Heart right ventricle (tissue), 16 donors: ENCODE measurements at places on chromosomes 12 and 14. TPM values are rescaled to one million over a fixed set of nuclear protein-coding genes. Genes with fewer than 3 reads are reported as not detected.

CLEC2D gene
- 9.5 TPM for total RNA-seq

POTEM gene
- not detected for total RNA-seq

DEGS2 gene
- total RNA-seq: 0.04 TPM

STYK1 gene
- not detected for total RNA-seq

TMEM106C gene
- total RNA-seq: 33.1 TPM

GPR65 gene
- 0.28 TPM for total RNA-seq

PPM1A gene
- total RNA-seq: 94.9 TPM

C1S gene
- 53.7 TPM for total RNA-seq

MAP1LC3B2 gene
- 0.82 TPM for total RNA-seq

SLC22A17 gene
- 9.6 TPM for total RNA-seq

GALNT9 gene
- not detected for total RNA-seq

IGFBP6 gene
- total RNA-seq: 28.6 TPM

HOXC10 gene
- total RNA-seq: not detected

BCL11B gene
- 0.33 TPM for total RNA-seq

GDF3 gene
- total RNA-seq: not detected

ADCY4 gene
- total RNA-seq: 18.9 TPM

VAMP1 gene
- total RNA-seq: 3.3 TPM

VSIG10 gene
- total RNA-seq: 12.9 TPM

NGB gene
- not detected for total RNA-seq

CCDC85C gene
- total RNA-seq: 32.0 TPM

SLCO1B1 gene
- not detected for total RNA-seq

TROAP gene
- total RNA-seq: 0.91 TPM

RFX4 gene
- 0.11 TPM for total RNA-seq

TRIM9 gene
- total RNA-seq: 1.3 TPM

PIGH gene
- 15.0 TPM for total RNA-seq

PPTC7 gene
- 80.8 TPM for total RNA-seq

BATF gene
- total RNA-seq: 3.3 TPM

NTN4 gene
- 57.6 TPM for total RNA-seq

TAMALIN gene
- total RNA-seq: 47.0 TPM

SERPINA9 gene
- not detected for total RNA-seq

SLC2A13 gene
- 10.2 TPM for total RNA-seq

RPGRIP1 gene
- not detected for total RNA-seq

EEF1AKMT3 gene
- total RNA-seq: 2.4 TPM

PLCZ1 gene
- total RNA-seq: not detected

SLC17A8 gene
- total RNA-seq: not detected

ZC2HC1C gene
- 9.0 TPM for total RNA-seq

AQP5 gene
- 0.52 TPM for total RNA-seq

NDRG2 gene
- 293 TPM for total RNA-seq

SVOP gene
- 0.17 TPM for total RNA-seq

LRP1 gene
- total RNA-seq: 72.0 TPM

KITLG gene
- total RNA-seq: 9.2 TPM

C12orf60 gene
- total RNA-seq: 3.8 TPM

PRPH gene
- total RNA-seq: not detected

ERBB3 gene
- total RNA-seq: 1.3 TPM

CEBPE gene
- not detected for total RNA-seq

MYBPC1 gene
- 0.93 TPM for total RNA-seq

PIK3C2G gene
- not detected for total RNA-seq

MBIP gene
- total RNA-seq: 15.1 TPM

MUCL1 gene
- total RNA-seq: not detected

ANKS1B gene
- 1.9 TPM for total RNA-seq

TMX1 gene
- 5.7 TPM for total RNA-seq

ADAM21 gene
- total RNA-seq: not detected

KCNK13 gene
- total RNA-seq: 5.1 TPM

SLC8A3 gene
- total RNA-seq: not detected

SLC6A13 gene
- total RNA-seq: 5.6 TPM

JPH4 gene
- 0.13 TPM for total RNA-seq

TAS2R30 gene
- total RNA-seq: 1.1 TPM

A2M gene
- total RNA-seq: 328 TPM

TAS2R7 gene
- not detected for total RNA-seq
